Stimulated activated CD4-positive, alpha-beta T cell treated with anti-CD3 and anti-CD28 coated beads, Interleukin-2, amount 100 ng/mL, for 24 hours (primary cell): ENCODE measurements at places on chromosomes 7 and 10.

DNA sequence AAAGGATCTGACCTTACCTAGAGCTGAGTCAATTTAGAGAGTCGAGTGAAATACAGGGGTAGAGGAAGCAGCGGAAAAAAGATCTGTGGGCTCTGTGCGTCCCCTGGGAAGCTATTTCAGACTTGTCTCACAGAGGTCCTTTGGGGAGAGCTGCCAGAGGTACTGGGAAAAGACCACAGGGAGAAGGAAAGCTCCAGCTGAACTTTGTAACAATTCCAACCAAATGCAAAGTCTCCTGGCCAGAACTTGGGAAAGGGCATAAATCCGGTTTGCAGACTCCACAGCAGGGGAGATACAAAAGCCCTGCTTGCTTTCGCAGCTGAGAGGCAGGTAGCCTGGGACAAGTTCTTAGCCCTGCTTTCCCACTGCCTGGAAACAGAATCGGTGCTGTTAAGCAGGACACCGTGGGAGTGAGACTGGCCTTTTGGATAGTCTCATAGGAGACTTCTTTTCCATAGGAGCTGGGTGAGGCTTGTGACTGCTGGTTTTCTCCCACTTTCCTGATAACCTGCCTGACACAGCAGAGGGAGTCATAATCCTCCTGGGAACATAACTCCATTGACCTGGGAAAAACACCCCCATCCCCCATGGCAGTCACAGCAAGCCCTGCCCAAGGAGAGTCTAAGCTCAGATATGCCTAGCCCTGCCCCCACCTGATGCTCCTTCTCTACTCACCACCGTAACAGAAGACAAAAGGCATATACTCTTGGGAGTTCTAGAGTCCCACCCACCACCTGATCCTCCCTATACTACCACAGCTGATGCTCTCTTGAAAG lies 926.2 kb downstream of the KCNMA1 start:
- no peak for DNase-seq

- DNase-seq, result no peak
These were observed 27.7 kb downstream of the BRAF start for GRCh38 chr7:140896996-140897395.

DNA sequence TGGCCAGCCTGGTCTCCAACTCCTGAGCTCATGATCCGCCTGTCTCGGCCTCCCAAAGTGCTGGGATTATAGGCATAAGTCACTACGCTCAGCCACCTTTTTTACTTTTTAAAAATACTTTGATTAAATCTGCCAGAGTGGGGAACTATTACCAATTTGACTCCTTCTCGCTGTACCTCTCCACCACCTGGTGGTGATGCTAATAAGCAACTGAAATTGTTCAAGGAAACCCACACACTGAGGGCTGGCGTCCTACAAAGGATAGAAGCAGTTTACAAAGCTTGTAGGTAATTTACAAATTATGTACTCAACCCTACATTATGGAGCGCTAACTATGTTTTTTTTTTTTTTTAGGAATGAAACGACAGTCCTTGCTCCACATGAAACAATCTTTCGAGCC lies 111.1 kb downstream of the CPED1 start:
- DNase-seq, result no peak

GRCh38 chr10:3264161-3264761 lies 91.7 kb upstream of the PITRM1 start:
- DNase-seq, result no peak

DNA sequence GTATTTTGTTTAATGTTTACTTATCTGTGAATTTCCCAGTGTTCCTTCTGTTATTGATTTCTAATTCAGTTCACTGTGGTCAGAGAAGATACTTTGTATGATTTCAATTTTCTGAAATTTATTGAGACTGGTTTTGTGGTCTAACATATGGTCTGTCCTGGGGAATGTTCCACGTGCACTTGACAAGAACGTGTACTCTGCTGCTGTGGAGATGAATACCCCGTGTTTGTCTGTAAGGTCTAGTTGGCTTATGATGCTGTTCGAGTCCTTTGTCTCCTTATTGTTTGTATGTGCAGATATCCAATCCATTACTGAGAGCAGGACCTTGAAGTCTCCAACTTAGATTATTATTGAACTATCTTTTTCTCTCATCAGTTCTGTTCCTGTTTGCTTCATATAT lies 371.5 kb upstream of the MYO3A start:
- DNase-seq, result no peak

- peak; percentile 6 for DNase-seq
These were observed 928 bp upstream of the CSTF2T start for GRCh38 chr10:51700228-51700817.

- peak; percentile 87 for DNase-seq
These were observed at the start of gene BMS1 for GRCh38 chr10:42782446-42783180. Gene BMS1 (plus strand): TSS chr10:42782795. CDS start chr10:42784395, 1,600 bp downstream.

DNA sequence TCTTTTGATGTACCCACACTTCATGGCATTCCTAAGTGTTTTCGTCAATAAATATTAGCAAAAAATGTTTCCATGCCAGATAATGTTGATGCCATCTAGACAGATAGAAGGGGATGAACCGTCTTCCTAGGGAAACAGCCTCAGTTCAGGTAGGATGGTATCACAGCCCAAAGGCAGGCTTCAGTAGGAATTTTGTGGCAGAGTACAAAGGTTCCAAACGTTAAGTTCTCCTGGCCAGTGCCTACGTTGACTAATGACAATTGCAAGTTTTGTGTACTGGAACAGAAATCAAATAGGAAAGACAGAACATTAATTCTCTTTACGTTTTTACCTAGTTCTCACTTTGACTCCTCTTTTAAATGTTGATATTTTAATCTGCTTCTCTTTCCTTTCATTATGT lies 75.0 kb downstream of the ZMYND11 start:
- no peak for DNase-seq

- DNase-seq, result no peak
These were observed 5.2 kb upstream of the HOXA2 start for GRCh38 chr7:27107391-27108381.

DNA sequence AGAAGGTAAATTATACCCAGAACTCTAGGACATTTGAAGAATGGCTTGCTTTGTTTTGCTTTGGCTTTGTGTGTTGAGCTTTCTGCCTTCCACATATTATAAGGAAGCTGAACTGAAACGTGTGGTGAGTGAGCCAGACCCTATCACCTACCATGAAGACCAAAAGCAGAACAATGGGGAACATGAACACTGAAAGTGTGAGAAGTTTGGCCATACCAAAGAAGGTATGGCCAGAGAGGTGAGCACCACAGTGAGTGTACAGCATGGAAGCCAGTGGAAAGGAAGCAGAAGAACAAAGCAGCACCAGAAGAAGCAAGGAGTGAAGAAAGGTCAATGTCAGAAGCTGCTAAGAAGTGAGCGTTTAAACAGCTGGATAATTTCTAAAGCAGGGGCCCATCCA lies 59.7 kb upstream of the CCDC71L start:
- no peak for DNase-seq

- no peak for DNase-seq
These were observed 34.3 kb downstream of the SRPK2 start for GRCh38 chr7:105354383-105354782.

- no peak for DNase-seq
These were observed 12.2 kb downstream of the DGKI start for GRCh38 chr7:137834552-137834951.

DNA sequence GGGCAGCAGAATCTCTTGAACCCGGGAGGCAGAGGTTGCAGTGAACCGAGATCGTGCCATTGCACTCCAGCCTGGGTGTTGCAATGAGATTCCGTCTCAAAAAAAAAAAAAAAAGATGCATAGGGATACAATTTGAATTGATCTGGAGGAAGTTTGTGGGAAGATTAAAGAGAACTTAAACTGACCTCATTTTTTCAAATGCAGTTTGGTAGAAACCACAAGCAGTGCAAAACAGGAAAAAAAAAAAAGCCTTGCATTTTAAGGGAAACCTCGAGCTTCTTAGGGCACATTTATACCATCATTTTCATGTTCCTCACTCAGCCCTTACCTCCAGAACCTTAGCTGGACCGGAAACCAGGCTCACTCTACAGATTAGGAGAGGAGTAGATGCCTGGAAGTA lies 2.8 kb downstream of the KCTD7 start:
- DNase-seq, result no peak

GRCh38 chr7:151565541-151565940 lies 45.8 kb upstream of the RHEB start:
- no peak for DNase-seq

DNA sequence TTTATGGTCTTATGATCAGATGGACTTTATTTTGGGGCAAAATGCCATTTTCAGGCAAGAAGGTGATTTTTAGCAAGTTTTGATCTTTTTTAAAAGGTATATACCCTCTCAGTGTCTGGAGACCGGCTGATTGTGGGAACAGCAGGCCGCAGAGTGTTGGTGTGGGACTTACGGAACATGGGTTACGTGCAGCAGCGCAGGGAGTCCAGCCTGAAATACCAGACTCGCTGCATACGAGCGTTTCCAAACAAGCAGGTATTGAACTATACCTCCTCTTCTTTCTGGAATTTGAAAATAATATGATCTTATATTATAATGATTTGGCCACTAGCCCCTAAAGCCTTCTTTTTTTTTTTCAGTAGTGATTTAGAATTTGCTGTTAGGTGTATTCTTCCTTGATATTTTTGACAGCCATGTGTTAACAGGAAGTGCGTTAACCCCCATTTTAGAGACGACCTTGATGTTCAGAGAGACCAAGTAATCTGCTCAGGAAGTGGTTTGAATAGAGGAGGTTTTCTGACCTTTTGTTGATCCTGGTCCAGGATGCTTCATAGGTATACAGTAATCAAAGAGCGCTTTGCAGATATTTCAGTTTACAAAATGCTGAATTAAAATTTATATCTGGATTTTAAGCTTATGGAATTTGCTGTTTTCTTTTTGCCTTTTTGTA lies 6.2 kb downstream of the BUB3 start:
- no peak for DNase-seq

- no peak for DNase-seq
These were observed 49.1 kb downstream of the GATA3 start for GRCh38 chr10:8103543-8103942.

GRCh38 chr10:1368842-1369171 lies 312.6 kb downstream of the WDR37 start:
- peak; percentile 60 for DNase-seq

GRCh38 chr7:138752518-138753149 lies 45.2 kb upstream of the TMEM213 start:
- DNase-seq, result peak; percentile 82
